ENCODE measurements at places on chromosomes 3 and 15.

DNA sequence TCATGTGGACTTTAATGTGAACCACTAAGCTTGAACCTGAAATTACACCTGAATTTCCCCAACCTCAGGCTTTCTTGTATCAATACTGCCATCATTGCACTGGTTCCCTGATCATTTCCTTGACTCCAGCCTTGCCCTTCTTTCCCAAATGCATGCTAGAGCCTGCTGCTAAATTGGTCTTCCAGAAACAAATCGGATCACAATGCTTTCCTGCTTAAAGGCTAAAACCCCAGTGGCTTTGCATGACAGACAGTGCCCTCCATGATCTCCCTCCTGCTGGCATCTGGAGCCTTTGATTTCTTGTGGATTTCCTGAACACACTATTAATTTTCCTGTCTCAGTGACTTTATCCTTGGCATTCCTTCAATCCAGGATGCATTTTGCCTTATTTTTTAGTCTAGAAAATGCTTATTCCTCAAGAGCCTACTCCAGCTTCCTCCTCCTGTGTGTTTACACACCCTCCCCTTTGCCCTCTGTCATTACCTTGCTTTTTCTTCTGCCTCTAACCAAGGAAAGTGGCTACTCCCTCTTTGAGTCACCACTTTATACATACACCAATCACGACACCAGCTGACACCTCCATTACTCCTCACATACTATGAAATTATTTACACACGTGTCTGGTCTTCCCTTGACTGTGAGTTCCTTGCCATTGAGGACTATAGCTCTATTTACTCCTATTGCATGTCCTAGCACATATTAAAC is 214.6 kb downstream of the KCNAB1 start:
- DNase-seq: no peak

- no peak for DNase-seq
Observed at GRCh38 chr15:97991972-97992541, 31.6 kb downstream of the ARRDC4 start.

DNA sequence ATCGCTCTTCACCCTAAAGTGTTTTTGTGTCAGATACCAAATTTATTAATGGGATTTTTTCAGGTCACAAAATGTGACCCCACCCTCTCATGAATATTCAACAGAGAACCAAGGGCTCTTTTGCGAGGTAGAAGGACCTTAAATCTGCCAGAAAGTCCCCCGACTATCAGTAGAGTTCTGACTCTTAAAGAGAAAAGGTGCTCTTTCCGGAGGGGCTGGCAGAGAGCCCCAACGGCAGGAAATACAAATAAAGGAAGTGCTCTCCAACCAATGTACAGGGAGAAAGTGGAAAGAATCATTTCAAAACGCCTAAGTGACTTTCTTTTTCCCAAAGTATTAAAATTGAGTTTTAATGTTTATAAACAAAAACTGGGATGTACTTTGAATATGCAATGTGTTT is 517.2 kb downstream of the FOXP1 start:
- no peak for DNase-seq

DNA sequence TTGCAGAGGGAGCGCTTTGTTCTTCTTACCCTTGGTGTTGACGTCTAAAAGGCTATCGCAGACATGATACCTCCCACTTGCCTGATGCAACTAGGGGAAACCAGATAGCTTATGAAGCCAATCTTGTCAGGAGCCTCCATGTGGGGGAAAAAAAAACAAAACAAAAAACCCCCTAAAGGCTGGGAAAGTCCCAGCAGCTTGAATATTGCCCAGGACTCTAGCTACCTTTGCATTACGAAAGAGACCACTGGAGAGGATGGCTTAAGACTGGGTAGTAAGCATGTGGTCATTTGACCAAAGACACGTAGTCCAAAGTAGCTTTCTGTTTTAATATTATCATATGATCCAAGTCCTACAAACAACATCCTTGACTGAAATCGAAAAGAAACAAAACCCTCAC is 120.7 kb upstream of the WNT5A start:
- peak; percentile 91 for DNase-seq

GRCh38 chr15:90142216-90143165 is 40.2 kb upstream of the IDH2 start:
- no peak for DNase-seq

DNA sequence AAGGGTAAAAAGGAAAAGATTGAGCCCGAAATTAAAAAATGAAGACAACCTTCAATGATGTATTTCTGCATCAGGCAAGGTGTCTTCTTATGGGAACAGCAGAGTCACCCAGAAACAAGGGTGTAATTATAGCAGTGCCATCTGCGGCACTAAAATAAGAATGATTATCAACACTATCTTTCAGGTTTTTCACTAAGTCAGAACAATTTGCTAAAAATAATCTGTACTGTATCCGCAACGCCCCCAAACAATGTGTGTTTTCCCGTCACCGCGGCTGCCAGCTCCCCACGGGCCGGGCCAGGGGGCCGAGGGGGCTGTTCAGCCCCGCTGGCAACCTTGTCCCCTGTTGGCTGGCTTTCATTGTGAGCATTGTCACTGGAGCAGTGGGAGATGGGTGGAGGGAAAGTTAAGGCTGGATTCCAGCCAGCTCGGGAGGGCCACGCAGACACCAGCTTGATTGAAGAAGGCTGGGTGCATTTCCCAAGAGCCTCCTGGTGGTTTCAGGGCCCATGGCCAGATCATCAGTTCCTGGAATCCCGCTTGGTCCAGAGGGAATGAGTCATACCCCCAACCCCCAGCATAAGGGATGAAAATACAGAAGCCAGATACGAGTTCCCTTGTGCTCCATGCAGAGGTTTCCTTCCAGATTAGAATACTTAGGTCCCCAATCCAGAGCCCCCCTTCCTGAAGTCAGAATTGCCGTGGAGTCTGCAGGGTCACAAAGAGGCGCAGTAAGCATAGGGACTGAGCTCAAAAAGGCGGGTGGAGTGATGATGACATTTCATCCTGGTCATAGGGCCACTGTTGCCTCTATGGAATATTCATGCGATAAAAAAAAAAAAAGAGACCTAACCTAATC is 90.2 kb upstream of the KLF13 start:
- DNase-seq: peak; percentile 52

DNA sequence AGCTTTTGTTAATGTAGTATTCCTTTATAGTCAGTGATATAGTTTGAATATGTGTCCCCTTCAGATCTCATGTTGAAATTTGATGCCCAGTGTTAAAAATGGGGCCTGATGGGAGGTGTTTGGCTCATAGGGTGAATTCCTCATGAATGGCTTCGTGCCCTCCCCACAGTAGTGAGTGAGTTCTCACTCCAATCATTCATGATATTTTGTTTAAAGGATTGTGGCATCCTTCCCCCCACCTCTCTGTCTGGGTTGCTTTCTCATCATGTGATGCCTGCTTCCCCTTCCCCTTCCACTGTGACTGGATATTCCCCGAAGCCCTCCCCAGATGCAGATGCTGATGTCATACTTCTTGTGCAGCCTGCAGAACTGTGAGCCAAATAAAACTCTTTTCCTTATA is 649.8 kb upstream of the NR2F2 start:
- no peak for DNase-seq

- DNase-seq: no peak
Observed at GRCh38 chr3:35601959-35602358, 37.4 kb upstream of the ARPP21 start.

DNA sequence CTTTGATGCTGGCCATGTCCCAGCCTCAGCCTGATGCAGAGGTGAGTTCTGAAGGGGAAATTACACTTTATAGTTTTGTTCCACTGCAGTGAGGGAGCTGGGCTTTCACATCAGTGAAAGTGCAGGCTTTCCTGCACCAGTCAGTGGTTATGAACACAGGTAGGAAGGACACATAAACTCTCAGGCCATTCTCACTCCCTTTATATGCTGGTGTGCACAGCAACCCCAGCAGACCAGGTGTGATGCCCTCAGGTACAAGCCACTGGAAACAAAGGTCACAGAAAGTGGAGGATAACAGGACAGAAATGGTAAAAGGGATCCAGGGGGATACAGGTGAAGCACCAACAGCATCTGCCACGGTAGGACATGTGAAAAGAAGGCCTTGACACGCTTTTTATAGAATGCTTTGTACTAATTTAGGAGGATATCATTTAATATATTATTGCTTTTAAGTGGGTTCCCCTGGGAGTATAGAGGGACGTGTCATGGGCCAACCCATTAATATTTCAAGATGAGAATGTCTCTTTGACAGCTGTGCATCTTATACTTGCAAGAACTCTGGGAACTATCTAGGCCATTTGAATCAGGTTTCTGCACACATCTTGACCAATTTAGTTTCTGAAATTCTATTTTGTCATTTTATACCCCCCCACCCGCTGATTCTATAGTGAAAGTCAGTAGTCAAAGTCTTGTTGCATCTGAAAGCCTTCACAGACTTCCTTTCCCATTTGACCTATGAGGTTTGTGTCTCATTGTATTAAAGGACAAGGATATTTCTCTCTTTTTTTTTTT is 25.0 kb upstream of the BLM start:
- peak; percentile 94 for DNase-seq

- no peak for DNase-seq
Observed at GRCh38 chr15:66644000-66644787, 57.8 kb upstream of the SMAD6 start.
